Caco-2 (cell line): ENCODE measurements at places on chromosomes 4 and X.

GRCh38 chrX:40207626-40208025 is 109.9 kb upstream of the BCOR start:
- DNase-seq: no peak

- no peak for DNase-seq
Observed at GRCh38 chr4:166655705-166656104, 578.6 kb downstream of the SPOCK3 start.

DNA sequence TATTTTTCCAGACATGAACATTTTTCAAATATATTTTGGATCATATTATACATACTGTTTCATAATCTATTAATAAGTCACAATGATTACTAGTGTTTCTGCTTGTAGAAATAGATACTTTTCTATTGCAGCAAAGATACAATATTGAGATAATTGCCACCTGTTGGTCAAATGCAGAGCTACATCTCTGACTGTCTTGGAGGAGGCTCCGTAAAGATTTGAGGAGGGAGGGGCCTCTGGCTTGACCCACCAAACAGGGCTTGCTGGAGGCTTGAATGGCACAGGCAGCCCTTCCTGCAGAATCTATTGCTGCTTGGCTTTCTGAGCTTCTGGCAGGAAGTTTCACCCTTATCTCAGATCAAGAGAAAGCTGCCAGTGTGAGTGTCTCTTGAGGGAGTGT is 99.3 kb upstream of the ARMCX2 start:
- peak; percentile 42 for DNase-seq

DNA sequence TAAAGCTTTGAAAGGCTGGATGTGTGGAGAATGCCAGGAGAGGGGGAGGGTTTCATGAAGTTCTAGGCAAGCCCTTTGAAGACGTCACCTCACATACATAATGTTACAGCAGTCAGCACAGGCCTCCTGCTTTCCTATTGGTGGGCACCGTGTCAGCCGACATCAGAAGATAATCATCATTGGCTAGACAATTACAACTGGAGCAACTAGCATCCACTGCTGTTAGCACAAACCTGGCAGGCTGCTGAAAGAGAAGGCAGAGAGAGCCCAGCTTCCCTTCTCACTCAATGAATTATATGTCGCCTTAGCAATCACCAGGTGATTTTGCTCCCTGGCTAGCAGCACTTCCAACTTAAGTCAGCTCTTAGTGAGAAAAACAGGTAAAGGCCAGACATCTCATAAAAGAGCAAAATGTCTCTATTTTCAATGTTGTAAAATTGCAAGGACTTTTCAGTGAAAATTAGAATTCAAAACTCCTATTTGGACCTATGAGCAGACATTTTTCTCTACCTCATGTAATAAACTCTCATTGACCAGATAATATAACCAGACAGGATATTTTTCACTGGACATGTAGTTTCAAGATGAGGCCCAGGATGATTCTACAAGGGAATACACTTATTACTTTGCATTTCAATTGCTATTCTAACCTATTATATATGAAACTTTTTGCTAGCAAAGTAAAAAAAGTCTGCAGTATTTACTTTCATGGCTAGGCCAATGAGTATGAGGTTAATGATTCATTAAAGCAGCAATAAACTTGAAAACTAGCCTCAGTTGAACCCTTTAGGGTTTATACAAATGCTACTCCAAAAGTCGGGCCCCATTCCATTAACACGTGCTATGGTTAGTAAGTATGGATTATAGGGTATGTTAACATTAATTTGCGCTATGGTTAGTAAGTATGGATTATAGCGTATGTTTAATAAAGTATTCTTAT is 4.3 kb downstream of the ELOVL6 start:
- DNase-seq: peak; percentile 92

- no peak for DNase-seq
Observed at GRCh38 chr4:69057620-69058409, 38.5 kb upstream of the UGT2B7 start.

DNA sequence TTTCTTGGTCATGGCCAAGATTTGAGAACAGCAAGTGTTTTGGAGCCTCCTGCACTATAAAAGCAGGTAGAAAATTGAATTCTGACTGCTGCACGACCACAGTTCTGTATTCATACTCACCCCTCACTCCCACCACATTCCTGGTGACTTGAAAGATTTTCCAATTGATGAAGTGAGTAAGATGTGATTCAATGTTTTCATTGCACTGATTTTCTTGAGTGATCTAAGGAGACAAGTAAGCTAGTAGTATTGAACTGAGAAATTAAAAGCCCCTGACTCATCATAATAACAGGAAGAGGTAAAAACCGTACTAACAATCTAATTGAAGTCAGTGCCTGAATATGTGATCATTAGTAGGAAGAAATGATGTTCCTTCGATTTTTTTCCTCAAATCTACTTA is 6.1 kb upstream of the SEC24D start:
- no peak for DNase-seq

DNA sequence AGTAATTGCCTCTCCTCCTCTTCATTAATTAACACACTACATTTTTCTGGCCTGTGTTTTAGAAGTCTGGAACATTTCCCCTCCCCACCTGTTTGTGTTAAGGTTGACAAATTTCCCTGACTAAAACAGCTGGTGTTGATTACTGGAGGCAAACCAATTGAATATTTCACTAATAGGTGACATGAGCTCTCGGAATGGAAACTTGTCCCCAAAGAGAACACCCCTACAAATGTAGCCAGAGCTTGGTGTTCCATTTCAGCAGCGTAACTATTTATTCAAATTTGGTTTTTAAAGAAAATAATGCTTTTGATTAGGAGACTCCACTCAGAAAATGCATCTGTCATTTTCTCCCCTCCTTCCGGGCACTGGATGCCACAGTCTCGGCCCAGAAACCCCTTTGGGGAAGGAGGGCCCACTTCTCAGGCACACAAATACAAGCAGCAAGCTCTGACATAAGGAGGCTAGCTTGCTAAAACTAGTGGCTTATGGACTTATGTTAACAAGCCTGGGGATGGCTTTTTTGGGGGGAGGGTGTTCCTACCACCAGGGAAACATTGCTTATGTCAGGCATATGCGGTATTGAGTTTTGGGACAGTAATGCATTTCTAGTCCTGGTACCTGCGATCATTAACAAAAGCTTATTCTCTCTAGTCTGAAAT is 2.2 kb downstream of the RNF150 start:
- no peak for DNase-seq

DNA sequence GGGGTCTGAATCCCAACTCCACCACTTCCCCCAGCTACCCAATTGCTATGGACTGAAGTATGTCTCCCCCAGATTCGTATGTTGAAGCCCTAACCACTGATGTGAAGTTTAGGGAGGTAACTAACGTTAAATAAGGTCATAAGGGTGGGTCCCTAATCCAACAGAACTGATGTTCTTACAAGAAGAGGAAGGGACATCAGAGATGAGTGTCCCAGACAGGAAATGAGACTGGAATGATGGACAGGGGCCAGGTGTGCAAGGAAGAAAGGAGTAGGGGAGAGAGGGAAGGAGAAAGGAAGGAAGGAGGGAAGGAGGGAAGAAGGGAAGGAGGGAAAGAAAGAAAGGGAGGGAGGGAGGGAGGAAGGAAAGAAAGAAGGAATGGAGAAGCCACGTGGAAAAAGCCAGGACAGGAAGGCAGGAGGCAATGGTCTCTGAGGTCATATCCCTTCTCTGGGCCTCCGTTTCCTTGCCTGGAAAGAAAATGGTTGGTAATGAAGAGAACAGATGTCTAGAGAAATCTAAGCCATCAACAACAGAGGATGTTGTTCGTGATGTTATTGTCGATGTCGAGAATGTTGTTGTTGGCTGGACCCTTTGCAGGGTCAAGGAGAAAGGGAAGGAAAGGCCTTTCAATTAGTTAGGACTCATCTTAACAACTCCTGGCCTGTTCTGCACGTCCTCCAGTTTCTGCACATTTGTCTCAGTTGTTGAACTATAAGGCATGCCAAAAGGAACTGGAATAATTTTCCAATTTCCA is 59.0 kb upstream of the FGFBP2 start:
- no peak for DNase-seq

- no peak for DNase-seq
Observed at GRCh38 chr4:173436149-173436579, 37.2 kb upstream of the SCRG1 start.

DNA sequence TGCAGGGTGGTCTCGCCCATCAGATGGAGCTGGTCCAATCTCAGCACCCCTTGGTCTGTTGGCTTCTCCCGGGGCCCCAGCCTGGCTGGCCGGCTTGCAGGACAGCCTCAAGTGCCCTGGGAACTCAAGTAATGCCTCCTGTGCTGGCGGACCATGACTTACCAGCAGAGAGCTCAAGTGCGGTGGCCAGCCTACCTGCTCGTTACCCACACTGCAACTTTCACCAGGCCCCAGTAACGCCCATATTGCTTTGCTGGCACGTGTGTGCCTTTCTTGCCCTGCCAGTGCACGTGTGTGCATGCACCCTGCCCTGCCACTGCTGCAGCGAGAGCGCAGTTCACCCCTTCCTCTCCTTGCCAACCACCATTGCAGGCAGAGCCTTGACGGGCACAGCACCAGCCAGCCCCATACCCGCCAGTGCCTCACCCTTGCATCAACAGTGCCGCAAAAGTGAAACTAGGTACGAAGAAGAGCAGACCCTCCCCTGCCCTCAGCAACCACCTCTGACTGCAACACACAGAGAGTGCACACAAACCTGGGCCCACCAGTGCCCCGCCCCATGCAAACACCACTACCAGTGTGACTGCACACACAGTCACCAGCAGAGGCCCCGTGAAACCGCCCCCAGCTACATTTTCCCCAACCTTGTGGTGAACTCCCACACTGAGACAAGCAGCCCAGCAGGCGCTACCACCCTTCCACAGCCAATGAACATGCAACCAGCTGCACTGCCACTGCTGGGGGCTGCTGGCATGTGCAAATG is 88.9 kb upstream of the POU3F4 start:
- DNase-seq: no peak

DNA sequence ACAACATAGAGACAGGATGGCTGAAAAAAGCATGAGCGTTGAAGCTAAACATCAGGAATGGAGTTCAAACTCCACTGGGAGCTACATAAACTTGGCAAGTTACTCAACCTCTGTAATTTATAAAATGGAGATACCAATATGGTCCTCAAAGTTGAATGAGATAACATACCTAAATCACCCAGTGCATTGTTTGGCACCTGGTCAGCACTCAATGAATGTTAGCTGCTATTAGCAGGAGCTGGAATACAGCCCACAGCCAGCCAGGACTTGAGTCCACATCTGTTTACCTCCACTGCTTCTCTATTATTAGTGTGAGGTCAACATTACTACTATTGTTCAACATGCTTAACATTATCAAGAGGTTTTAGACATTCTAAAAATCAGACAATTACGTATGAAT is 97.9 kb downstream of the NR3C2 start:
- DNase-seq: no peak

DNA sequence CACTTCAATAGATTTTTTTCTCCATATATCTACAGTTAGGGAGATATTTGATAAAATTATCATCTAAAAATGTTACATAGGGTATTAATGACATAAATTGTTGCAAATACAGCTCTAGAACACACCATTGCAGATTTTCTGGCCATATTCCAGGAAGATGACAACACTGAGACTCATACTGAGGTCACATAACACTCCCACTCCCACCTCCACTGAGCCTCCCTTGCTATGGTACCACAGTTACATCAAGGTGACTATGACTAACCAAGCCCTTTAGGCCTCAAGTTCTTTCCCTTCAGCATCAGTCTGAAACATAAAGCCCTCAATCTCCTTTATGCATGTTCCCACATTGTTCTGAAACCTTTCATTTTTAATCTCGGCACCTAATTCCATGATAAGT is 932.0 kb upstream of the IGFBP7 start:
- no peak for DNase-seq

GRCh38 chr4:24266951-24267722 is 317.2 kb downstream of the DHX15 start:
- peak; percentile 29 for DNase-seq

GRCh38 chrX:56786889-56787733 is 58.1 kb downstream of the NBDY start:
- no peak for DNase-seq

DNA sequence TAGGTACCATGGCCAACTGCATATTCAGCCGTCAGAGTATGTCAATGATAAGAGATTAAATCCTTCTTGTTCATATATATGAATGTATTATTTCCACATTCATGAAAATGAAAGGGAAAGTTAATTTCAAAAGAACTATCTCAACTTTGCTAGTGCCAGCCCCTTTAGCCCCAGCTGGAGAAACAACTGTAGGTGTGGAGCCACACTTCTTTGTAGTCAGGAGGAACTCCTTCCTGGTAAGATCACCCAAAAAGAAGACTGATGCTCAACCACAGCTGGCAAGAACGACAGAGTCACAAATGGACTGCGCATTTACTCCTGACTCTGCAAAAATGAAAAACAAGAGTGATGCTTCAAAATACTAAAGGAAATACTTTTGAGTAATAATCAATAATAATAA is 136.3 kb downstream of the RASL11B start:
- no peak for DNase-seq

GRCh38 chrX:82775426-82775825 is 732.7 kb upstream of the POU3F4 start:
- DNase-seq: no peak

- DNase-seq: no peak
Observed at GRCh38 chr4:189440716-189441115, 500.0 kb upstream of the FRG1 start.

GRCh38 chr4:184200296-184200695 is 17.4 kb downstream of the ENPP6 start:
- no peak for DNase-seq

GRCh38 chrX:65035446-65035770 is 59.2 kb upstream of the ZC4H2 start:
- peak; percentile 42 for DNase-seq

- peak; percentile 50 for DNase-seq
Observed at GRCh38 chrX:49876750-49877149, 2.5 kb upstream of the USP27X start.

GRCh38 chr4:73943555-73943954 is 38.3 kb downstream of the PF4 start:
- DNase-seq: no peak

DNA sequence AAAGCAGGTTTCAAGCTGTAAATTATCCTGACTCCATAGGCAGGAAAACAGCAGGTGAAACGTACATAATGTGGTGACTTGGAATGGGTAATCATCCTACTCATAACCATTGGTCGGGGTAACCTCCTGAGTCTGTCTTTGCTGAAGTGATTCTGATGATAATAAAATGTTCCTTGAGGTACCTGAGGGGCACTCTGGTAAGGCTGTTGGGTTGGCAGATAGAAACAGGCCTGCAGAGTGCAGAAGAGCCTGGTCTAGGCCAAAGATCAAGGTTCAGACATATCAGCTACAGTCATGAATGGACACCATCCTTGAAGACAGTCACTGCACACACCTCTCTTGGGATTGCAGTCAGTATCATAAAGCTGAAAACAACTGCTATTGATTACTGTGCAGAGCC is 174.7 kb upstream of the RPL34 start:
- peak; percentile 4 for DNase-seq

DNA sequence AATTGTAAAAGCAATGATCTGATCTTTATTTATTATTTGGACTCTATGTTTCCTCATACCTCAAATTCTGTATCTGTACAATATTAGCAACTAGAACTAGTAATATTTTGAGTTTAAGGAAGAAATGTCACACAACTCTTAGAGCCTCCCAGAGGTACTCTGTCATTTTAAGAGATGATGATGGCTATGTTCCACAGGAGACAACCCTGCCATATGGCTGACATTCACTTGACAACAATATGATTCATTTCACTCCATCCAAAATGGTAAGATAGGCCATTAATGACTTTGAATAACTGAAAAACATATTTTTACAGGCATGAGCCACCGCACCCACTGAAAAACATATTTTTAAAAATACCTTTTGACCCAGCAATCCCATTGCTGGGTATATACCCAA is 190.3 kb downstream of the MAML3 start:
- no peak for DNase-seq

- no peak for DNase-seq
Observed at GRCh38 chr4:27779827-27780226, 919.2 kb downstream of the STIM2 start.
